NCI-H1436 (cell line): ENCODE measurements at places on chromosomes 2 and 18.

- DNase-seq, result no peak
These were observed 286.3 kb downstream of the PIEZO2 start for GRCh38 chr18:10863026-10863425.

- no peak for DNase-seq
These were observed 7.7 kb downstream of the SLC1A4 start for GRCh38 chr2:64996871-64997307.

GRCh38 chr2:70143314-70144150, 47.3 kb downstream of the C2orf42 start:
- peak; percentile 34 for DNase-seq

DNA sequence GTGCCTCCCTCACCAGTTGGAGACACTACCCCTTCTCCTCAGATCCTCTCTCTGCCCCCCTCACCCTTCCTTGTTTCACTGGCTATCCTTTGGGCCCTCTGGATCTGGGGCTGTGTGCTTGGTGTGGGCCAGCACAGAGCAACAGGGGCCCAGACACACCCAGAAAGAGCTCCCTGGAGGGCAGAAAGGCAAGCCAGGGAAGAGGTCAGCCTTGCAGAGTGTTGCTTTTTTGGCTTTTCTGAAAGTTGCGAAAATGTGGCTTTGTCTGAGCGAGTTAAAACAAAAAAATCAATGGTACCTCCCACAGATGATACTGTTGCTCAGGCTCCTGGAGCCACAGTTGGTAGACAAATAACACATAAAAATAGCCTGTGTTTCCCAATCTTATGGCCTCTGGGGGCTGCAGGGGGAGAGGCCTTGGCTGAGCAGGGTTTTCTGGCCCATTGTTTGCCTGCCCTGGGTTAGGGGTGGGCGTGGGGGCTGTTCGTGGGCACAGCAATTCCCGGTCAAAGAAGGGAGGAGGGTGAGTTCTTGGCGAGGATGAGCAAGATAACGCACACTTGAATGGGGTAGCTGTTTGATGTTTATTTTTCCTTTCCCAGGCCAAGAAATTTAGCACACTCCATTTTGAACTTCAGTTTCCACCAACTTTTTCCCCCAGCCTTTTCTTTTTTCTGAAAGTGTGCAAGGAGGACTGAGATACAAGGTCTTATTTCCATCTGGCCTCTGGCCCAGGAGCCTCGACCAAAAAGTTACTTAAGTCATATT, 167.0 kb upstream of the HAAO start:
- DNase-seq, result no peak

DNA sequence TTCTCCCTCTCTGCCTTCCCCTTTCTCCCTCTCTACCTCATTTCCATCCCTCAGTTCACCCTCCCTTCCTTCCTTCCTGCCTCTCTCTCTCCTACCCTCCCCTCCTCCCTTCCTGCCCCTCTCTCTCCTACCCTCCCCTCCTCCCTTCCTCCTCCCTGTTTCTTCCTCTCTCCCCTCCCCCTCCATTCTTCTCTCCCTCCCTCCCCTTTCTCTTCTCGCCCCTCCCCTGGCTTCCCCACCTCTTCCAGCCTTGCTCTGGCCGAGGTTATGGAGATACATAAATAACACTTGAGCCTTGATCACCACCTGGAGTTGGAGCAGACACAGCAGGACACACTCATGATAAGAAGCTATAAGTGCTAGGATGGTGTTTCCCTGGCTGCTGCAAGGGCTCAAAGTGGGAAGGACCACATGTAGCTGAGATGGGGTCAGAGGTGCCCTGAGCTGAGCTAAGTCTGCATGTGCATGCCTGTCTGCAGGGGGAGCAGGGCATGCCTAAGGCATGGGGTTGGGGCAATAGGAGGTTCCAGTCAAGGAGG, 326.1 kb upstream of the HS6ST1 start:
- DNase-seq, result no peak

- no peak for DNase-seq
These were observed 3.0 kb downstream of the CALCRL start for GRCh38 chr2:187445051-187445450.

- DNase-seq, result no peak
These were observed 23.5 kb downstream of the ELP2 start for GRCh38 chr18:36153203-36153602.

DNA sequence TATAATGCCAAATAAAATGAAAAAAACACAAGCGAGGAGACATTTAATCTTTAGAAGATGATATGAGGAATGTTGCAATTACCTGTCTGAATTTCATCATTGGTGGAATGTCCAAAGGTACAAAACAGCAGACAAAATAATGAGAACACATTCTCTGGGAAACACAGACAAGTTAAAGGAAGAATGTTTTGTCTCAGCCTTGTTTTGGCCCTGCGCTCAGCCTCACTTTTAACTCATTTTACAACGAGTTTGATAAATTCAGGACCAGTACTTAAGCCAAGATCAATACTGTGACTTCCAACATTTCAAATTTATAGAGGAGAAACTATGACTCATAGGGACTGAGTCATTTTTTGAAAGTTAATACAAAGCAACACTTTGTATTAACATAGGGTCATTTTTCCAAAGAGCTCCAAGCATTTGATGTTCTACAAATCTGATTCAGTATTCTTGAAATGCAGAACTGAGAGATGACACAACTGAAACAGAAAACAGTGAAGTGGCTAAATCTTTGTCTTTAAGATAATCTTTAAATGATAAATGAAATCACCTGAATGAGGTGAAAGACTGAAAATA, 833.2 kb upstream of the CHAC2 start:
- no peak for DNase-seq

GRCh38 chr2:128654408-128654807, 335.7 kb upstream of the HS6ST1 start:
- DNase-seq, result no peak

DNA sequence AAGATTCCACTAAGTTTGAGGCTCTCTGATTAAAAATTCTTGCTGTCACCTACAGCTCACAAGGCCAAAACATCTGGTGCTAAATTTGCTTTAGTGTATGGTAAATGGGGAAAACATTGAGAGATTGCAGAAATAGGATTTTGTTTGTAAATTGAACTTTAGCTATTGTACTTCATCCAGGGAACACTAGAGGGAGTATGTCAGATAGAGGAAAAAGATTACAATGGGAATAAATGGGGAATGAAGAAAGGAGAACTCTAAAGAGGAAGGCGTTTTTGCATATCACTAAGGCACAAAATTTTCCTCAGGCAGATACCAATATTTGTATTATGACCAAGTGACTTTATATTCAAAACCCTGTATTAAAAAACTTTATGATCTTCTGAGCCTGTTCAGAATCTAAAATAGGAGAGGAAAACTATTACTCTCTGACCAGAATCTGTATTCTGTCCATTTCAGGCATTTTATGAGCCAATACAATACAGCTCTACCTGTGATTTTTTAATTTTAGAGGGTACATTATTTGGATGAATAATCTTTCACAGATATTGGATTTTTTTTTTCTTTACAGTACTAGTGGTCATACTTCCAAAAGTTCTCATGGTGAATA, 52.3 kb upstream of the ITGB6 start:
- peak; percentile 6 for DNase-seq

DNA sequence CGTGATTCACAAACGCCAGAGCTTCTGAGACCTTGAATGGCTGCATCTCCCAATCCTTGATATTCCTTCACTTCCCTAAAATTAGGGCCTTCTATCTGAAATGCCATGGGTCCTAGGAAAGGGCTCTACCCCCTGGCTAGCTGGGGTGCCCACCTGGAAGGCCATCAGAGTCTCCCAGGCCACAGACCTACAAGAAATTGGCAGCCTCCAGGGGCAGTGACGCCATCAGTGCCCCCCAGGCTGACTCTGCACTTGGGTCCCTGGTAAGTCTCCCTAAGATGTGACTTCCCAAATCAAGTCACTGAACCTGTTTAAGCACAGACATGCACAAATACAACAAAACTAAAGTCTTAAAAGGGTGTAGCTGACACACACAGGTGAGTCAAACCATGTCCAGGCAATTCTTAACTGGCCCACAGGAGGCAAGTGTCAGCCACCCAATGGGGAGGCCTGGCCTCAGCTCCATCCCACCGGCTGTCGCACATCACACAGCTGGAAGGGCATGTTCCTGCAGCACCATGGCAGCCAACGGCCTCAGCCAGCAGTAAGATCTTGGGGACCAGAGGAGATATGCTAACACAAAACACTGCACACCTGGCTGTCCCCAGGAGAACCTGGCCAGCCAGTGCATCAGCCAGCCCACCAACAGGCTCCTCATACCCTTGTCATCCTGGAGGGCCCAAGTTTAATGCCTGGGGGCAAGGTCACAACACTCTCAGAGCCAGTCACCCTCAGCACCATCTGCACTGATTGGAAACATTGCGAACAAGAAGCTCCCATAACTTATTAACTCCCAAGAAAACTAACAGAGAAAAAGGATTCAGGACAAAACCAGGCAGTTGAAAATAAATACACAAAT, 5.2 kb downstream of the PARD6G start:
- no peak for DNase-seq

- DNase-seq, result no peak
These were observed 2.7 kb upstream of the ARL5A start for GRCh38 chr2:151830961-151831360.

DNA sequence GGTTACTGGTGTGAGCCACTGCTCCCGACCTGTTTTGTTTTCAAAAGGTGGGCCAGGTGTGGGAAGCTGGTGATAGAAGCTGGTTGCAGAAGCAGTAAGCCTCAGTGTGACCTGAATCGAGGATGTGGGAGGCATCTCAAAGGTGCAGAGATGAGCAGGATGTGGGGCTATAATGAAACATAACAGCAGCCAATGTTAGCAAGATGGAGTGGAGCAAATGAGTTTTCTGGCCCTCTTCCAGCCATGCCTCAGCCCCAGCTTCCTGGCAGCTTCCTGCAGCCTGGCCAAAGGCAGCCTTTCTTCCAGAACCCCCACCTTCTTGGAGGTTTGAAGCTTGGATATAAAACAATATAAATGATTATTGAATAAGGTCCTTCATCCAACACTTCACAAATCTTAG, 184.8 kb downstream of the NCK2 start:
- no peak for DNase-seq

DNA sequence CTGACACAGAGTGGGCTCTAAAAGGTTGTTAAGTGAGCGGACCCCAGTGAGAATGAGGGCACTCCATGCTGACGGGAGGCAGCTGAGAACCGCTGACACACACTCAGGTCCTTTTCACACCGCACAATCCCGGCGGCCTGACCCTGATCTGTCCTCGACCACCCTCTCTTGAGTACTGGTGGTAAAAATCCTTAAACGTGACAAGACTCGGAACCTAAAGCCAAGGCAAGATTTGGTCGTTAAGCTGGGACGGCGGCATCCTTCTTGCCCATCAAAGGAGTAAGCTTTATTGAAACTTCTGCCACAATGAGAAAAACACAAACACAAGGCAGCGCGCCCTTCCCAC, 569 bp downstream of the TMX3 start:
- DNase-seq, result no peak

GRCh38 chr2:25431604-25432003, 89.9 kb upstream of the DNMT3A start:
- DNase-seq, result no peak
